Osteoblast (primary cell): ENCODE measurements at places on chromosomes 5 and 9. TPM values are rescaled to one million over a fixed set of nuclear protein-coding genes. Genes with fewer than 3 reads are reported as not detected.

Gene CPLANE1
- total RNA-seq: 52.1 and 54.2 TPM in 2 replicates

Gene TXNDC8
- total RNA-seq: not detected in 2 replicates

Gene GALT
- 32.6 and 38.9 TPM in 2 replicates for total RNA-seq

Gene PLPP7
- 16.3 and 18.0 TPM in 2 replicates for total RNA-seq

Gene SLC34A1
- not detected in 2 replicates for total RNA-seq

Gene SPINK4
- total RNA-seq: not detected in 2 replicates

Gene ACER2
- total RNA-seq: 1.5 and 2.2 TPM in 2 replicates

Gene MARVELD2
- 7.7 and 9.4 TPM in 2 replicates for total RNA-seq

Gene MEIKIN
- total RNA-seq: not detected in 2 replicates

Gene CEL
- total RNA-seq: under 0.01 TPM in 1 of 2 replicates, not detected in the other

Gene OLFM1
- total RNA-seq: under 0.01 and 0.29 TPM in 2 replicates

Gene SPATA31E1
- total RNA-seq: under 0.01 TPM in 1 of 2 replicates, not detected in the other

Gene PCDHB9
- total RNA-seq: 1.2 and 1.8 TPM in 2 replicates

Gene TOR1A
- 52.1 and 52.5 TPM in 2 replicates for total RNA-seq

Gene PCDHGA7
- 6.5 TPM in 2 replicates for total RNA-seq

Gene LHX6
- not detected in 2 replicates for total RNA-seq

Gene FAM78A
- 0.36 and 0.59 TPM in 2 replicates for total RNA-seq

Gene ACTBL2
- total RNA-seq: not detected in 2 replicates

Gene STPG3
- total RNA-seq: 0.36 TPM in 1 of 2 replicates, not detected in the other

Gene DMRT3
- total RNA-seq: not detected in 2 replicates

Gene EQTN
- total RNA-seq: not detected in 2 replicates

Gene SLC45A2
- total RNA-seq: 0.36 and 0.59 TPM in 2 replicates

Gene TMEM252
- not detected in 2 replicates for total RNA-seq

Gene FBP2
- total RNA-seq: not detected in 2 replicates

Gene ACOT12
- total RNA-seq: 0.29 TPM in 1 of 2 replicates, not detected in the other

Gene PARP8
- 22.1 and 30.8 TPM in 2 replicates for total RNA-seq

Gene CTSL
- 384 and 396 TPM in 2 replicates for total RNA-seq

Gene RHOBTB3
- 314 and 349 TPM in 2 replicates for total RNA-seq

Gene C9orf153
- under 0.01 and 0.59 TPM in 2 replicates for total RNA-seq

Gene FBP1
- total RNA-seq: 0.72 TPM in 1 of 2 replicates, not detected in the other

Gene CDH18
- total RNA-seq: 0.29 and 0.36 TPM in 2 replicates

Gene PDGFRB
- 531 and 567 TPM in 2 replicates for total RNA-seq

Gene HINT2
- total RNA-seq: 17.0 and 17.4 TPM in 2 replicates

Gene PCDHAC1
- 0.29 and 0.36 TPM in 2 replicates for total RNA-seq

Gene PCDHB13
- total RNA-seq: 2.1 and 2.2 TPM in 2 replicates

Gene SLC4A9
- not detected in 2 replicates for total RNA-seq

Gene ARL14EPL
- total RNA-seq: not detected in 2 replicates

Gene OSMR
- 174 and 189 TPM in 2 replicates for total RNA-seq

Gene ORM2
- not detected in 2 replicates for total RNA-seq

Gene GSN
- total RNA-seq: 372 and 405 TPM in 2 replicates

Gene GGTA1
- total RNA-seq: not detected in 2 replicates
